ENCODE measurements at places on chromosomes 7 and 10.
A peak's percentile ranks its signal among the peaks of the same experiment; 100 is the strongest.

DNA sequence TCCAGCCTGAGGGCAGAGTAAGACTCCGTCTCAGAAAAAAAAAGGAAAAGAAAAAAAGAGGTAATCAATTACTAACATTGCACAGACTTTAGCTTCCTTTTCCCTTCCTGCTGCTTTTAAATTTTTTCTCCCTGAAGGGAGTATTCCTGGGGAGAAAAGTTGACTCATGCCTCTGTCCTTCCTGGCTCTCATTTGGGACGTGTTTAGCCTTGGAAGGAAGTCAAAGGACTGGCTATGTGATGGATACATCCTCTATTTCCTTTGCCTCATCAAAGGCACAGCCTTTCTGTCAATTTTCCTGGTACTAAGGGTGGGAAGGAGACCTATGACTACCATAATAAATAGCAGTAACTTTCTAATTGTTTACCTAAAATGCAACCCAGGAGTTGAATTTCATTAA lies 77.6 kb downstream of the ITGA8 start:
- no peak for DNase-seq
- no peak overlapping the region for H3K27ac ChIP-seq

DNA sequence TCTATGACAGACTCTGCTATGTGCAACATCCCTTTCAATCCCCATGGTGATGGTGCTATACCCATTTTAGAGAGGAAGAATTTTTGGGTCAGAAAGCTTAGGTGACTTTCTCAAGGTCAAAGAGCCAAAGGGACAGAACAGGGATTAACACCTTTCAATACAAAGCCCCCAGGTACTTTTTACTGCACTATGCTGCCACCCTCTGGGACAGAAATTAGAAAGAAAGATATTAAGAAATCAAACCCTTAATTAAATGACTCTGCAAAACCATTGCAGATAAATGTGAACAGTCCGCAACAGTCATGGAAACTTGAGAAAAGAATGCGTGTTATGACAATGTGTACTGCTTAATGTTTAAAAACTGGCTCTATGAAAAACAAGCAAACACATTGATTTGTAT lies 673.7 kb downstream of the MAGI2 start:
- H3K27me3 ChIP-seq = no peaks in the 10 kb centered on the region
- H3K4me1 ChIP-seq = no peaks in the 10 kb centered on the region
- H3K4me3 ChIP-seq = no peak overlapping the region
- H3K27ac ChIP-seq = no peak overlapping the region

DNA sequence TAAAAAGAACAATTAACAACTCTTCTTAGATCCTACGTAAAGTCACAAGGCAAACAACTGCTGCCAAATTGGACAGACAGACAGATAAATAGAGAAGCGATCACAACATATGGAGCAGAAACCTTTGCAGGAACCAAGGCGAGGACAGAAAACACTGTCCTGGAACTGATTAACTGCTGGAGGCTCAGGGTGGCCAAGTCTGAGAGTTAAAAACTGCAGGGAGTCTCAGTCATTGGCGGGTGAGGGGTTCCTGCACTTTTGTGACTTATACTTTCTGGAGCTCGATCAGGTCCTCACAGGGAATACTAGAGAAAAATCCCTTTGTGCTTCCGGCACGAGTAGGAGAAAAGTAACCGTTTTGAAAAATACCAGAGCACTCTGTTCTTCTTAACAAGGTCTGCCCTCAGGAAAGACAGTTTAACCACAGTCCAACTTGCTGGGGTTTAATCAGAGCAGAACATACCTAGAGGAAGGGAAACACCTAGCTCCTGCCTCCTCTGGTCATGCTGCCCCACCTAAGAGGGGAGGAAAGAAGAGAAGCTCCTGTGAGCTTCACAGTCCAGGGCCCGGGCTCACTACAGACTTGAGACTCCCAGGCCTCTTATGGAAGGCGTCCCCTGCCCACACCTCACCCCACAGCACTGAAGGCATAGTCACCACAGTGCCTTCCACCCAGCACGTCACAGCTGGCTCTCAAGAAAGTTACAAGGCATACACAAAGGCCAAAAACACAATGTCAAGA lies 74.9 kb downstream of the LARP4B start:
- H3K27me3 ChIP-seq = no peaks in the 10 kb centered on the region
- no peak for DNase-seq
- H3K4me3 ChIP-seq = no peak overlapping the region
- H3K36me3 ChIP-seq = peaks cover 65% of the 10 kb centered on the region

- peaks cover 33% of the 10 kb centered on the region for H3K4me1 ChIP-seq
- DNase-seq = no peak
- peak overlapping the region; percentile 37 for H3K4me3 ChIP-seq
- peak overlapping the region; percentile 55 for H3K27ac ChIP-seq
- peaks cover 6% of the 10 kb centered on the region for H3K36me3 ChIP-seq
- peaks cover 4% of the 10 kb centered on the region for H3K27me3 ChIP-seq
Observed at GRCh38 chr7:70406186-70406949, 725.6 kb upstream of the GALNT17 start.

GRCh38 chr7:40301486-40302068 lies 166.8 kb downstream of the SUGCT start:
- H3K27ac ChIP-seq = no peak overlapping the region
- H3K4me1 ChIP-seq = no peaks in the 10 kb centered on the region
- no peak overlapping the region for H3K4me3 ChIP-seq
- DNase-seq = no peak
- H3K36me3 ChIP-seq = no peaks in the 10 kb centered on the region

- H3K27ac ChIP-seq = peak overlapping the region; percentile 41
- no peak for DNase-seq
- H3K4me3 ChIP-seq = no peak overlapping the region
Observed at GRCh38 chr10:127354992-127355391, 158.6 kb upstream of the INSYN2A start.

DNA sequence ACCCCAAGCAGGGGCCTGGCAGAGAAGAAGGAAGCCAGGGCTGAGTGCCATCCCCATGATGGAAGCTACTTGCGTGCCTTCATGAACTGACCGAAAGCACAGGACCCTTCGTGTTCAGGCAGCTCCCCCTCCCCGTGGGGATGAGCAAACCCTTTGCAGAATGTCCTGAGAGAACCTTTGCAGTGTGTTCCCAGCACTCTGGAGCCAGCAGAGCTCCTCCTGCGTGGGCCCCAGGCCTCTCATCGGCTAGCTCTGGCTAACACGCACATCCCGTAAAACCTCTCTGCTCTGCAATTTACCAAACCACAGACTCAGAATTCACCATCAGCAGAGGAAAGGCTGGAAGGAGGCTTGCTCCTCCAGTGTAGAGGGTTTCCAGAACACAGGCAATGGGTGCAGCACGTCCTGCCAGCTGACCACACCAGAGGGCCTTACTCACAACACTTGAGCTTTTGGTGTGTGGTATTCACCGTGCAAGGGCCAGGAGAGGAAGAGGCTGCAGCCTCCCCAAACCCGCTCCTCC lies 3.1 kb downstream of the SH3PXD2A start:
- peaks cover 4% of the 10 kb centered on the region for H3K36me3 ChIP-seq
- DNase-seq = no peak
- H3K4me1 ChIP-seq = peaks cover 58% of the 10 kb centered on the region
- H3K27me3 ChIP-seq = peaks cover 11% of the 10 kb centered on the region

DNA sequence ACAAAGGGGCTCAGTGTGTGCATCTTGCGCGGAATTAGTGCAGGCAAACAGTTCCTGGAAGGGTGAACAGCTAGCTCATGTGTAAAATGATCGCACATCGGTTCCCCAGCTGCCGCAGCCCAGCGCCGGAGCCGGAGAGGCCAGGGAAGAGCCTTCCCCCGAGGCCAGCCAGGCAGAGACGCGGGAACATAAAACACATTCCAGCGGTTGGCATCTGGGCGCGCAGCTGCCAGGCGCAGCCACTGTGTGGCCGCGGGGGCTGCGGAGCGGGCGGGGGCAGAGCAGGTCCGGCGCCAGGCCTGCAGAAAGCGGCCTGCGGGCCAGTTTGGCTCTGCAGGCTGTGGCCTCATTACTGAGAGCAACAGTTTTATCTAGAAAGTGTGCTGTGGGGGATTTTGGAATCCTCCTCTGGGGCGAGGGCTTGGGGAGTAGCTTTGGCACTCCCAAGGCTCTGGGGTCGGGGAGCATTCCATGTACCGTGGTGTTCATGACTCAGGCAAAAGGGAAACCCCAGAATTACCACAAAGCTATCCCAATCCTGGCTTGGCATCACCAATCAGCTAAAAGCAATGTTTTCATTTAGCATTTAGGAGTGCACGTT lies 74.3 kb downstream of the SAMD9 start:
- peaks cover 21% of the 10 kb centered on the region for H3K4me1 ChIP-seq
- peak overlapping the region; percentile 48 for H3K27ac ChIP-seq
- peaks cover 3% of the 10 kb centered on the region for H3K27me3 ChIP-seq
- H3K36me3 ChIP-seq = no peaks in the 10 kb centered on the region
- H3K4me3 ChIP-seq = peak overlapping the region; percentile 68
- DNase-seq = peak; percentile 70

GRCh38 chr10:68402276-68402675 lies 4.8 kb downstream of the RUFY2 start:
- H3K27ac ChIP-seq = no peak overlapping the region
- H3K36me3 ChIP-seq = peaks cover 13% of the 10 kb centered on the region
- H3K4me3 ChIP-seq = no peak overlapping the region
- H3K4me1 ChIP-seq = peaks cover 16% of the 10 kb centered on the region

GRCh38 chr7:99422625-99423024 lies 13.9 kb downstream of the BUD31 start:
- H3K4me3 ChIP-seq = no peak overlapping the region
- no peaks in the 10 kb centered on the region for H3K4me1 ChIP-seq

DNA sequence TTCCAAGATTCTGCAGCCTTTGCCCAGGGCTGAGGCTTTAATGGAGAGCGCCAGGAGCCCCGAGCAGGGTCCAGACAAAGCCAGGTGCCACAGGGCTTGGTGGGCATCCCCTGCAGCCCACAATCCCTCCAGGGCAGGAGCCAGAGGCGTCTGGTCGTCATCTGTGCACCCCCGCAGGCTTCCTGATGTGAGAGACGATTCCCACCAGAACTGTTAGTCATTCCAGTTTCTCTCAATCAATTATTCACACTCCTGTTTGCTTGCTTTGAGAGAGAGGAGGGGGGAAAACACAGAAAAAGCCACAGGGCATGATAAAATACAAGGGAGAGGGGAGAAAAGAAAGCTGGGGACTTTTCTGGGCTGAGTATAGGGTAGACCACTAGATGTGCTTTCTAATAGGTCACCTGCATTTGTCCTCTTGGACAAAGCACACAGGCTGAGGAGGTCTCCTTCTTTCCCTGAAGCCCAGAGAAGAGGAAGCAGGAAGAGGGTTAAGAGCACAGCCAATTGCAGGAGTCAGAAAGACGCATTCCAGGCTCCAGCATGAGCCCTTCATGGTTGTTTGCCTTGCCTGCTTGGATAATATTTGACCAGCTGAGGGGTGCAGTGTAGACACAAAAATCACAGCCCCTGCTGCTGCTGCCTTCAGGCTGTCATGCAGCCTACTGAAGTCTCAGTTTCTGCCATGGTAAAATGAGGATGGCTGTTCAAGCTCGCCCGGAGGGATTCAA lies 194.4 kb downstream of the PLXNA4 start:
- H3K27ac ChIP-seq = peak overlapping the region; percentile 29
- H3K36me3 ChIP-seq = no peaks in the 10 kb centered on the region
- peaks cover 44% of the 10 kb centered on the region for H3K4me1 ChIP-seq
- peaks cover 5% of the 10 kb centered on the region for H3K27me3 ChIP-seq

DNA sequence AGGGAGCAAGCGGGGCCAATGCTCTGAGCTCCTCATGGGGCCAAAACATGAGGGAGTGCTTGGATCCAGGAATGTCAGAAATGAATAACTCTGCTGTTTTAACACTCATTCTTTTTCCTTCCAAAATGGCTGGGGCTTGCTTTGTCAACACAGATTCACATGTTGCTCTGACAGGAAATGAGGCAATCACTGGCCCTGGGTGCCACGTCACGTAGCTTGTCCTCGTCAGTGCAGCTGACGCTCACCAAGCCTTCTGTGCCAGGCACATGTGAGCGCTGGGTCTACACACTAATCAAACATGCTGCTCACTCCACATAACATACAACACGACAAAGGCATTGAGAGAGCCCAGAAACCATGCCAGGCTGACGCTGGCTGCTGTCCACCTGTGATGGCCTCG lies 198.9 kb downstream of the WDR37 start:
- H3K4me3 ChIP-seq = no peak overlapping the region
- H3K27me3 ChIP-seq = peaks cover 26% of the 10 kb centered on the region
- H3K4me1 ChIP-seq = no peaks in the 10 kb centered on the region
- H3K36me3 ChIP-seq = no peaks in the 10 kb centered on the region

DNA sequence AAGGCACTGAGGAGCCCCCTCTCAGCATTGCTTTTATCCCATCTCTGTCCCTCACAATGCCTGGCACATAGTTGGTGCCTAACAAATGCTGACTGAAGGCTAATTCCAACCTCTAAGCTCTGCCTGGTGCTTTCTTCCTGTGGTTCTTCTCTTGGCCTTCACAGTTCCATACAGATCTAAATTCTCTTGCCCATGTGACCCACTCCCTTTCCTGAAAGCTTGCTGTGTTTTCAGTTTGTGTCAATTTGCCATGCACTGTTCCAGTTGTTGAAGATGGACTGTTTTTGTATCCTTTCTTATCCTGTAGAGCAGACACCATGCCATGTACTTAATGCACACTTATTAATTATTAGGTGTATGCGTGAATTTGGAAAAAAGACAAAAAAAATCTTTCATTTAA lies 9.2 kb downstream of the TBXAS1 start:
- no peak overlapping the region for H3K4me3 ChIP-seq
- DNase-seq = no peak
- H3K27ac ChIP-seq = no peak overlapping the region
- no peaks in the 10 kb centered on the region for H3K27me3 ChIP-seq
- H3K4me1 ChIP-seq = peaks cover 4% of the 10 kb centered on the region

- no peaks in the 10 kb centered on the region for H3K27me3 ChIP-seq
- no peak overlapping the region for H3K27ac ChIP-seq
- H3K36me3 ChIP-seq = no peaks in the 10 kb centered on the region
- DNase-seq = no peak
- peaks cover 10% of the 10 kb centered on the region for H3K4me1 ChIP-seq
Observed at GRCh38 chr7:117116211-117116610, 162.9 kb downstream of the ST7 start.

All from type B pancreatic cell (in vitro differentiated cells).